ENCODE measurements at places on chromosomes 5 and 9.

DNA sequence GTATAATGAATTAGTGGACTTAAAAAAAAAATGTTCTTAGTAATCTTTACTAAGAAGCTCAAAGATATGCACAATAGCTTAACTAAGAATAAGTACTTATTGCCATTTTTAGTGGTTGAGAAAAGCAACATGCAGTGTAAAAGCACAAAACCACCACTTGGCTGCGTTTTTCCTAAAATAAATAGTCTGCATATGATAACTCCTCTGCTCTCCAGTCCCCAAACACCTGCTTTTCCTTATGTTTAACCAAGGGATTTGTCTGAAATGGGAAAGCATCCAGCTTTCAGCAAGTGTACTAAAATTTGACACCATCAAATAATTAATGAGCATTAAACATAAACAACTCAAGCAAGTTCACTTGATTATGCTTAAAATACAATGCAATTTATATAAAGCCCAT, 41.4 kb downstream of the PSIP1 start:
- DNase-seq = no peak

- no peak for DNase-seq
These were observed 279.1 kb downstream of the TLE1 start for GRCh38 chr9:81410201-81410600.

DNA sequence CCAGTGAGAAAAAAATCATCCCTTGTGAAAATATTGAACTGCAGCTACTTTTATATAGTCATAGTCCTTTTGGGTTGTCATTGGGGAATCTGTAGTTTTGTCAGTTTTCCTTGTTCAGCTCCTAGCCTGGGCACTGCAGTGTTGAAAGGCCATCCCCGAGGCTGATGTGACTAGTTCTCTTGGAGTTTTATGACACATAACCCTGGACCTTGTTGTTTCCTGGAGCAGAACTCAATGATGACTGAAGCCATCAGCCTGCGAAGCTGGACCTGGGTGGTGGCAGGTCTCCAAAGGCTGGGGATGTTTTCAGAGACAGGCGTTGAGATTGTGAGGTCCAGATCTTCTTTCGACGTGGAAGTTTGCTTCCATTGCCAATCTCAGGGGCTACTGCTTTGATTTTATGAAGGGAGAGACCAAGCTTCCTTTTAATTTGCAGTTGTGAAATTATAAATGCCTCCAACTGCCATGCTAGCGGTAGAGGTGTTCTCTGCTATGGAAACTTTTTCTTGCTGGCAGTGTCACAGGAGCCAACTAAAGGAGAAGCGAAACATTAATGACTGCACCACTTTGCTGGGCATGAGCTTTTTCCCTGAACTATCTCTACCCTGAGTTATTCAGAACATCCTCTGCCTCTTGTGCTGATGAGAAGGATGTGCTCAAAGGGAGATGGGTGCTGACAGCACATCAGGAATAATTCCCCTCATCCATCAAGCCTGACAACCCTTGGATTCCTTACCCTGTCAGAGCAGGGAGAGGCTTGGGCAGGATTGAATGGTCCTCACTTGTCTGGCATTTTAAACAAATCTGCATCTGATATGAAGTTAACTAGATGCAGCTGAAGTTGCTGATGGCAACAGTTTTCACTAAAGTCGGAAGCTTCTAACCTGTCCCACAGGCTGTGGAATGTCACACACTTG, 209.6 kb downstream of the MAST4 start:
- DNase-seq = no peak

DNA sequence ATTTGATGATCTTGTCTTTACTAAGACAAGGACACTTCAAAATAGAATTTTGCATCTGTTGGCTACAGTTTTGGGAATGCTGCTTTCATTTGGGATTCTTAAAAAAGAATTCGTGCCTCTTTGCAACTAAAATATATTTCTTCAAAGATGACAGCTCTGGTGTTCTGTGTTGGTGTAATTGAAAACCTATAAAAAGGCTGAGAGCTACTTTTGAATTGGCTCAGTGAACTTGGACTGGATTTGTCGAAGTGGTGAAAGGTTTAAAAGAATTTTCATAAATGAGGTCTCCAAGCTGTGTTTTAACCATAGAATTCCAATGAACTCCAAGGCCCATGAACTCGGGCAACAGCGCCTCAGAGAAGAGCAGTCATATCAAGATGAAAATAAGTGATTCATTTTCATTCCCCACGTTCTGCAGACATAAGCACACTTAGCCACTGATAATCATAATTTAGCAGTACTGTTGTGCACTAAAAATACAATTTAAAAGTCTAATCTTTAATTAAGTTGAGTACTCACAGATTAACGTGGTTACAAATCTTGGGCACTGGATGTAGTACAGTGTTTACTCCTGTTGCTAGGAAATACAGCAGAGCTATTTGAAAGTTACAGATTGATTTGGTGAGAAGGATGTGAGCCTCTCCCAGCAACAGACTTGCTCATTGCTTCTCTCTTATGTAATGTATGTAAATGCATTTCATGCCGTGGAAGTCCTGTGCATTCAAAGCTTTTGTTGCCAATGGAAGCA, 10.9 kb downstream of the SNCAIP start:
- no peak for DNase-seq

GRCh38 chr9:129595903-129596540, 24.9 kb downstream of the C9orf50 start:
- DNase-seq = no peak

DNA sequence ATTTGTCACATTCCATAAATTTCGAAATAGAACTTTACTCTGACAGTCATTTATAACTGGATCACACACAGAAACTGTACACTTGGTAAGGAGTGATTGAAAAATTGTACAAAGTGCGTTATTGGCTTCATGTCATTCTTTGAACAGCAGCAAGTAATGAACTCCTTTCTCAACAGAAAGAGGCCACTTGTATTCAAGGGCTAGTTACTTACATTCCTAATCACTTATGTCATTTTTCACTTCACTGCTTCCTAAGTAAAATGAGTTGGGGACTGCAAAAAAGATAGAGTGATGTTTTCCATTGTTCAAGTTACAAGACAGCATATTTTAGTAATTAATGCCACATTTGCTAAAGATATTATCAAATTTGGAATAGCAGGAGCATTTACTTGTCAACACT, 893.2 kb downstream of the DTWD2 start:
- no peak for DNase-seq

DNA sequence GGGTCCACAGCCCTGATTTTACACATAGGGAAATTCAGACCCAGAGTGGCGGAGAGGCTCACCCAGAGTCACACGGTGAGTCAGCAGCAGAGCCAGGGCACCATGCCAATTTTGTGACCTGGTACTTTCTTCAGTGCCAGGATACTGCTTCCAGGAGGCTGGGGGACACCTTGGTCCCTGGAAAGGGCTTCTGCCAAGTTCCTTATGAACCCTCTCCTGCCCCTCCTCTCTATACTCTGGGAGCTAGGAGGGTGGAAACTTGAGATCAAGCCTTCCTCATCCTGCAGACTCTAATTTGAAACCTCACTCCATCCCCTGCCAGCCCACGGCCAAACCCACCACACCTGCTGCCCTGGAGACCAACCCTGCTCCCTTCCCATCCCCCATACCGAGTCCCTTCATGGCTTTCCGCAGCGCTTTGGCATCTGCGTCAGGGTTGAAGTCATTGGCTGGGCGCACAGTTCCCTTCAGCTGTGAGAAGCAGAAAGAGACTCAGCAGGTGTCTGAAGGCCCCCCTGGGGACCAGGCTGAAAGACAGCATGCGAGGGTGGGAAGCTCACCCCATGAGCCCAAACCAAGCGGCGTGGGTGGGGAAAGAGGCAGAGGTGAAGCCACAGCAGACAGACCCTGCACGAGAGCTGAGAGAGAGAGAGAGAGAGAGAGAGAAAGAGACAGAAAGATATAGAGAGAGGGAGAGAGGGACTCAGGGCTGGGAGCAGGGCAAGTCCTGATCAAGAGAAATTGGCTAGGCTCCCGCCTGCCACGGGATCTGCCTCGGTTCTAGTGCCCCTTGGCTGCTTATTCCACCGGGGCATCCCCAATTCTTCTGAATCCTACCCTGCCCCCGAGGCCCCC, 33.5 kb downstream of the ANXA6 start:
- DNase-seq = no peak

DNA sequence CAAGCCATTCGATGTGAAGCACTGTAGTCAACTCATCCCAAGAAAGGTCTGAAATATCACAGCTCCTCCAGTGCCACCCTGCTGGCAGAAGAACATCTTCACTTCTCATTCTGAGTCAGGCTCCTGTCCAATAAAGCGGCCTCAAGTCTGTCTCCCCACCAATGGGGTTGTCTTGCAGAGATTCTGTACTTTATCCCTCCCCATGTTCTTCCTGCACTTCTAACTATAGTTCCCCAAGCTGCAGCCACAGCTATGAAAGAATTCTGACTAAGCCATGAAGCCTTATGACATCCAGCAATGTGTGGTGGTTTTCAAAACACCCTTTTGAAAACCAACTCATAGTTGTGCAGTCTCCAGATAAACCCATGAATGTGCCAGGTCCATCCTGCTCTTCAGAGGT, 6.8 kb downstream of the MACROH2A1 start:
- no peak for DNase-seq
